ENCODE measurements at places on chromosomes 6 and 20.

DNA sequence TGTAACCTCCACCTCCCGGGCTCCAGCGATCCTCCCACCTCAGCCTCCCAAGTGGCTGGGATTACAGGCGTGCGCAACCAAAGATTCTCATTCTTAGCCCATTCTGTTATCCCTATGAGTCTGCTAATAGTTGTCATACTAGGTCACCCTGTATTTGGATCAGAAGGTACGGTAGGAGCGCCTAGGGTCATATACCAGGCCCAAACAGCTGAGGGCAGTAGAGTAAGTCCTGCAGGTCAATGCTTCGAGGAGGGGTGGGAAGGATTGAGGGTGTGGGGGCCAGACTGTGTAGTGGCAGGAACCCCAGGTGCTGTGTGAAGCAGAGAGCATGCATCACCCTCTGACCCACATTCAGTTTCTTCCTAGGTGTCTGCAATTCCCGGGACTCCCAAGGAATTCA is 22.7 kb upstream of the POU5F1 start:
- DNase-seq, result no peak

DNA sequence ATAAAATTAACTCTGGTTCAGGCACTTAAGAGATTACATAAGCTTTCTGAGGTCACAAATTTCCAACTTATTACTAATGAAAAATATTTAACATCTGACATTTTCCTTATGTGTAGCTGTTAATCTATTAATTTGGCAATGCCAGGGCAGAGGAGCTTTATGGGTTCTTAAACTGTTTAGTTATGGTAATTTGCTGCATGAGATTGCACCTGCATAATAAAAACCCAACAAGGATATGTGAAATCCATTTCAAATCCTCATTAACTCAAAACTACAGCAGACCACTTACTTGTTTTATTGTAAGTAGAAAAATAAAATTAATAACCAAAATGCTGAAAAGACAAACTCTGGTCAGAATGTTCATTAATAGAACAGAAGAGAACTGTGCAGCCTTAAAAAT is 98.1 kb downstream of the PREP start:
- DNase-seq, result no peak

DNA sequence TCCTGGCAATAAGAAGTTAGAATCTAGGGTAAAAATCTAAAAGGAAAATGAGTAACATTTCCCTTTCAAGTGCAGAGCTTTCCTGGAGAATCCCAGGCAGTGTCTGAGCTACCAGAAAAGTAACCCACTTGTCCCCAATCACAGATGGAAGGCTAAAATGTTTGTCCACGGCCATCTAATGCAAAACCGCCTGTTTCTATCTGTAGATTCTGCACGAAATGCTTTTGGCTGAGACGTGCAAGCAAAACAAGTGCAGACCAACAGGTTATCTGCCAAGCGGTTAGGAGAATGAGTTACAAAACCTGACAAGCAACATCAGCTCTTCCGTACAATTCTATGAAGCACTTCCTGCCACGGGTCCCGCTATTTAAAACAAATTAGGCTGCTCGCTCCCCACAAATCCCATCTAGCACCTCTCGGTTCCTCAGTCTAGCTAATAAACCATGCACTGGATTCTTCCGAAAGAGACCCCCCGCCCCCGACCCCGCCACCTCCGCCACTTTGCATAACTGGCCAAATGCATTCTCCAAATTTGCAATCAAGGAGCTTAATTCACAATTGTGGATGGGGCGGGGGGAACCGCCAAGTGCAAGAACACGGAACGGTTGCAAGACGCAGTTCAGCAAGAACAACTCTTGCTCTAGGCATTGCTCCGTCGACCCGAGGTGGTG is 1.4 kb downstream of the ELOVL5 start:
- no peak for DNase-seq

- no peak for DNase-seq
Observed at GRCh38 chr6:108561742-108562502, 1.2 kb downstream of the FOXO3 start.

- no peak for DNase-seq
Observed at GRCh38 chr20:22561965-22562577, 22.3 kb downstream of the FOXA2 start.

DNA sequence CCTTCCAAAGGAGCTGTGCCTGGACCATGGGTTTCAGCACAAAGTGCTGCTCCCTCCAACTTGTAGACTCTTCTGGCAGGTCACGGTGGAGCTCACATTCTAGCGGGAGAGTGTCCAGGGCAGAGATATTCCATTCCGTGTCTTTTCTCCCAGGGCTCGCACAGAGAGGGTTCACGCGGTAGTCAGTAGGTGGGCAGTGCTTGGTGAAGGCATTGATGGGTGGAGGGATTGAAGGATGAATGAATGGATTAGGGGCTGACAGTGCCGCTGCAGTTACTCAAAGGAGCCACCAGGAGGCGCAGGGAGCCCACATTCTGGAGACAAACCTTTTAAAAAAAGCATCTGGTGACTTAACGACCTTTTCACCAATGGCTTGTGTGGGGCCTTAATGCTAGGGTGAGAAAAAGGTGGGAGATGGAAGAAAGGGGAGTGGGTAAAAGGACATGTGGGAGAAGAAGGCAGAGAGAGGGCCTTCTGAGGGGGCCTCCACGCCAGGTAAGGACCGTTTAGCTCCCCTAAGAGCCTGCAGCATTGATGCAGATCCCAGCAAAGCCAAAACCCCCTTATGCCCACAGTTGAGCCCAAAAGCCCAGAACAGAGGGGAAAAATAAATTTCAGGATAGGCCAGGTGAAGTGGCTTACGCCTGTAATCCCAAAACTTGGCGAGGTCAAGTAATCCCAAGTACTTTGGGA is 17.5 kb upstream of the FAM110A start:
- DNase-seq, result peak; percentile 18

GRCh38 chr6:158630938-158631616 is 13.5 kb downstream of the DYNLT1 start:
- no peak for DNase-seq

- no peak for DNase-seq
Observed at GRCh38 chr6:118333772-118334171, 214.3 kb upstream of the PLN start.

GRCh38 chr6:45742591-45742990 is 273.1 kb downstream of the CLIC5 start:
- DNase-seq, result no peak

DNA sequence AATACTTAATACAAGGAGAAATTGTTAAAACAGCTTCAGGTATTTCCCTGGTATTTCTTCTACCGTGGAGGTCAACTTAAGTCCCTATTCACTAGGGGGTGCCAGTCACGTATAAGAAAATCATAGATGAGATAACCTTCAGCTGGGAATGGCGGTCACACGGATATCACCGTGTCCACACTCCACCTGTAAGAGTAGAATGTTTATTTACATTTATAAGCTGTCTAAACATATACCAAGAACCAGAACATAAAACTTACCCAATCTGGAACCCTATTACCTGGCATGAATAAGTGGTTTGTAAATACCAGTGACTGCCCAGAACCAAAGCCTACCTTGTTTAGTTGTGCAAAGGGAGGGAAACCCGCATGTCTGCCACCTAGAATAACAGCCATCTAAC is 1.9 kb upstream of the ELOVL4 start:
- DNase-seq, result no peak

Data from activated naive CD4-positive, alpha-beta T cell (primary cell).